ENCODE measurements at places on chromosomes 5 and 9.
A peak's percentile ranks its signal among the peaks of the same experiment; 100 is the strongest.

DNA sequence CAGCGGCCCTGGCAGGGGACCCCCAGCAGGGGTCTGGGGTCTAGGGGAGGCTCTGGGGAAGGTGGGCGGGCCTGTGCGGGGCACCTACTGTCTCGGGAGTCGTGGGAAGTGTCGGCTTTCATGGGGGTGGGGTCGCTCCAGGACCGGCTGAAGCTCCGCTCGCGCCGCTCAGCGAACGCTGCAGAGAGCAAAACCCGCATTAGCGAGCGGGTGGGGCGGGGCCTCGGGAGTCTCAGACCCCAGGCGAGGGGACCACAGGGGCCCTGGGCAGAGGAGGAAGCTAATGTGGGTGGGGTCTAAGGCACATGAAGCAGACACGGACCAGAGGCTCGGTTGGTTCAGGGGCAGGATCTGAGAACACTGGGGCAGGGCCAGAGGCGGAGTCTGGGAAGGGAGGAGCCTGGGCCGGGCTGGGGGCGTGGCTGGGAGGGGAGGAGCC lies 5.5 kb downstream of the NSMF start:
- DNase-seq = peak; percentile 59

GRCh38 chr9:99181206-99181605 lies 40.5 kb downstream of the ALG2 start:
- no peak for DNase-seq

GRCh38 chr5:145536133-145536532 lies 299.0 kb downstream of the PRELID2 start:
- no peak for DNase-seq

DNA sequence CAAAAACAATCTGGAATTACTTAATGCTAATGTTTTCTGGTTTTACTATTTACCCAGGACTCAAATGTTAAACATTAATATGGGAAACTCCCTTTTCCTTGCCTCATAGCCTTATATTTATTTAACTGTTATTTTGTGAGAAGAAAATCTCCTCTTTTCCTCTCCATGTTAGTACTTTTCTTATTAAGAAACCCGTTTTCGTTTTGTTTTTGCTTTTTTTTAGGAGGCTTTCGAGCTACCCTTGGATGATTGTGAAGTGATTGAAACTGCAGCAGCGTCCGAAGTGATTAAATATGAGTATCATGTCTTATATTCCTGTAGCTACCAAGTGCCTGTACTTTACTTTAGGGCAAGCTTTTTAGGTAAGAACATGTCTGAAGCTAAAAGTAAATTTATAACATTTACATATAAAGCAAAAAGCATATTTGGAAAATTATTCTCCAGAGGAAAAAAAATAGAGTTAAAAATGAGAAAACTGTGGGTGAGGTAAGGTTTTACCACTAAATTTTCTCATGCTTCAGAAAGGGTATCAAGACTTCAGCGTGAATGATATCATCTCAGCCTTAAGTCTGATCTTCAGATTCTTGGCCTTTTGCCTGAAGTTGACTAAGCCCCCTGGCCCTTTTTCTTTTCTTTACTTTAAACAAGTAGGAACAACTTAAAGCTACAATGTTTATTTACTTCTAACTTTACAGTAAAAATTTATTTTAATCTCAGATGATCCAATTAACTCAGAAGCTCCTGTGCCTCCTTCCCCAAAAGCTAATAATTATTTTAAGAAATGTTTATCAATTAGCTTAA lies 113.8 kb downstream of the RPS23 start:
- no peak for DNase-seq

DNA sequence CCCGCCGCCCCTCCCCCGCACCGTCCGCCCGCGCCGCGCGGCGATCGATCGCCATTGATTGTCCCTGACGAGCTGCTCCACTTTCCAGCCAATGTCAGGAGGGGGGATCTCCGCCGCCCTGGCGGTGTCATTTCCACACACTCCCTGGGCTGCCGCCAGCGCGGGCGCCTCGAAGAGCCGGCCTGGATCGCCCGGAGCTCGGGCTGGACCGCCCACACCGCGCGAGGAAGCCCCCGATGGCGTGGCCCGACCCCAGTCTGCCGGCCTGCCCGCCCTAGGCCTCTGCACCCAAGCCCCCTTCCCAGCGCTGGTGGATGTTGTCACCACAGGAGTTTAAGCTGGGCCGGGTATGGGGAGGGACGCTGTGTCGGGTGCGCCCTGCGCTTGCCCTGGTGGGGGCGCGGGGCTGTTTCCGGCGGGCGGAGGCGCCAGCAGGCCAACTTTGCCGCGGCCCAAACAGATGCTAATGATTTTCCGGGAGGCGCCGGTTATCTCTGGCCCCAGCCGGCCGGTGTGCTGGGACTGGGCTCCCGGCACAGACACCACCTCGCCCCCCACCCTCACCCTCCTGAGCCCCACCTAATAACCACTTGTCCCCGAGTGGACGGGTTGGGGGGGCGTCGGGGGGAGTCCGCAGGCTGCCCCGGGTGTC lies 10.6 kb upstream of the CXXC5 start:
- no peak for DNase-seq

DNA sequence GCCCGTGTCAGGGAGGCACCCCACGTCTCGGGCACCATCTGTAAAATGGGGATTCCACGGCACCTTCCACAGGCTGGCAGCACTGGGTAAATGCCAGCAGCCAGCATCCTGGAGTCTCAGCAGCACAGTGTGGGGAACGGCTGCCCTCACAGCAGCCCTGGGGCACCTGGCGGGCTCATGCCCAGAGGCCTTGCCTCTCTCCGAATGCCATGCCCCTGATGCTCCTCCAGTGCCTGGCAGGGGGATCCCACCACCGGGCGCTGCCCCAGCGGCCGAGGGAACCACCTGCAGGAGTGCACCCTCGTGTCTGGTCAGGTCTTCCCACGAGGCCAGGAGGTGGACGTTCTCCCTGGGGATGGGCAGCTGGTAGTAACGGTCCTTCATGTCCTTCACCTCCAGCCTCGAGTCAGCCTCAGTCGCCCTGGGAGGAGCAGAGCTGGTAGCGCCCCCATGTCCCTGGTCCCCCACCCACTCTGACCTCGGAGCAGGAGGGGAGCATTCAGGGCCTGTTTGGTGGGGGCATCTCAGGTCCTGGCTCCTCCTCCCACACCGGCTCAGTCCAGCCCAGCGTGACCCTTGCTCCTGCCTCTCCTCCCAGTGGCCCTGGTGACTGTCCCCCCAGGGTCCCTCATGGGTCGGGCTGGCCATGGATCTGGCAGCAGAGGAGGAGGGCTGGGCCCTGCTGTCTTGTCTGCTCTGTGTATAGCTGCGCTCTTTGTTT lies 49.9 kb upstream of the NRARP start:
- no peak for DNase-seq

DNA sequence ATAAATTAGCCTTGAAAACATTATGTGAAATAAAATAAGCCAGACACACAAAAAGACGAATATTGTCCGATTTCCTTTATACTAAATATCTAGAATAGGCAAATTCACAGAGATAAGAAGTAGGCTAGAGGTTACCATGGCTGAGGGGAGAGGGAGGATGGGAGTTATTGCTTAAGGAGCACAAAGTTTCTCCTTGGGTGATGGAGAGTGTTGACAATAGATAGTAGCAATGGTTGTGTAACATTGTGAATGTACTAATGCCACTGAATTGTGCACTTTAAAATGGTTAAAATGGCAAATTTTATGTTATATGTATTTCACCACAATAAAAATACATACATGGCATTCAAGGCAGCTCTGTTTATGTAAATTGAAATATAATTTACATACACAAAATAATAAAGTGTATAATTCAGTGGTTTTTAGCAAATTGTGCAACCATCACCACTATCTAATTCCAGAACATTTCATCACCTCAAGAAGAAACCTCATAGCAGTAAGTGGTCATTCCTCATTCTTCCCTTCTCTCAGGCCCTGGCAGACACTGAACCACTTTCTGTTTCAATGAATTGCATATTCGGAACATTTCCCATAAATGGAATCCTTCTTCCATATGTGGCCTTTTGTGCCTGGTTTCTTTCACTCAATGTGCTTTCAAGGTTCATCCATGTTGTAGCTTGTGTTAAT lies 59.2 kb downstream of the NDST1 start:
- no peak for DNase-seq

- no peak for DNase-seq
Observed at GRCh38 chr9:98877311-98877710, 66.4 kb upstream of the COL15A1 start.

- no peak for DNase-seq
Observed at GRCh38 chr5:80227979-80228596, 27.8 kb downstream of the SERINC5 start.

GRCh38 chr5:136052692-136053335 lies 24.0 kb downstream of the TGFBI start:
- no peak for DNase-seq

GRCh38 chr9:89477811-89478630 lies 19.9 kb downstream of the SEMA4D start:
- peak; percentile 77 for DNase-seq

- DNase-seq = no peak
Observed at GRCh38 chr5:33439905-33440481, 772 bp upstream of the TARS1 start.

DNA sequence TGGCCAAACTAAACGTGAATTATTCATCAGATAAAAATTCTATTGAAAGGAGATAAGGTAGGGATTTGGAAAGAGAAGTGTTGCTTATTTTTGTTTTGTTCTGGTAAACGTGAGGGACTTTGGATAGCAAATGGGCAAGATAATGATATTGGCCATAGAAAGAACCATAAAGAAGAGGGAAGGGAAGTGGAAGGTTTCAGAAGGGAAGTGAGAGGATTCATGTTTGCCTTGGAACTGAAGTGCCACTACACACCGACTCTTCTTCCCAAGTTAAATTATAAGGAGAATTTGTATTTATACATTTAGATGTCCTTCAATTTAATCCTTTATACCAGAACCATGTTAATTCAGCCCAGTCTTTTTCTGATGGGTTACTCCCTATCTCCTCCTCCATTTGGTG lies 42.1 kb upstream of the TAF11L2 start:
- no peak for DNase-seq

DNA sequence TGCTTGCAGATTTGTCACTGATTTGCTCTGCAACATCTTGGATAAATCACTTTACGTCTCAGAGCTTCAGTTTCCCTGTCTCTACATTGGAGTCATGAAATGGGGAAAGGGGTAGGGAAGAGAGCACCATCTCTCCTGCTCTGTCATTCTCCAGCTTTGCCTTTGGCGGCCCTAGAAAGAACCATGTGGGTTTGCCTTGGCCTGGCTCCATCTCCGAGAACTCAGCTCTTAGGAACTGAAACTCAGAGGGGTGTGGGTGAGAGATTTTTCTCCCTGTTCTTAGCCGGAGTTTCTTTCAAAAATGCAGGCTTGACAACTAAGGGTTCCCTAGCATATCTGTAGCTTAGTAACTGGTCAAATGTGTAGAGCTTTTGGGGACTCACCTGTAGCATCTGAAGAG lies 123.5 kb downstream of the SMARCA2 start:
- DNase-seq = no peak

DNA sequence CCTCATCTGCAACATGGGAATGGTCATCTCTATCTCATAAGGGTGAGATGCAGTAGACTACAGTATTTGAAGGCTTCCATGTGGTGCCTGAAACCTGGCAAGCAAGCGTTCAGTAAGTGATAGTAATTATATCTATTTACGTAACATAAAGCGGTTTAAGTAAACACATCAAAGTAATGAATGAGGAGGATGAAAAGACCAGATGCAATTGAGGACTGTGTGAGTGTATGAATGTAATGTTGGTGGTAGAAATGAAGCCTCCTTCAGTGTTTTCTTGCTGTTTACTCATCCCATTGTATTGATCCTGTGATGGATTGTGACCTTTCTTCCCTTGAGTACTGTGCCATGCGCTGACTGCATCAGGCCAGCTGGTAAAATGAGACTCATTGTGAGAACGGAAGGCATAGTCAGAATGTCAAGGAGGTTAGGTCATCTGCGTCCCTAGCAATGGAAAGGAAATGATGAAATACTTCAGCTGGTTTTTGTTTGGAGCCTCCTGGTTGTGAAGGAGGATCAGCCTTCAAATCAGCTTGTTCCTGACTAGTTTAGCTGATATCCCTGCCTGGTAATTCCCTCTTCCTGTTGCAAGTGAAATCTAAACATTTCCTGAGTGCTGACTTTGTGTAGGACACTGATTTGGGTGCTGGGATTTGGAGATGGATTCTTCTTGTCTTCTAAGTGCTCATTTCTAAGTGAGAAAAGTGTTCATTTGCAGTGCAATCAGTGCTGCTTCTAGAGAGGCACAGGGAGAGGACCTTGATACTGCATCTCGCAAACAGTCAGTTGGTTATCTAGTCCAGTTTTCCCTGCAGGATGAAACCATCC lies 35.6 kb downstream of the TNFSF8 start:
- no peak for DNase-seq

- DNase-seq = no peak
Observed at GRCh38 chr5:1545126-1545804, 21.5 kb upstream of the LPCAT1 start.

DNA sequence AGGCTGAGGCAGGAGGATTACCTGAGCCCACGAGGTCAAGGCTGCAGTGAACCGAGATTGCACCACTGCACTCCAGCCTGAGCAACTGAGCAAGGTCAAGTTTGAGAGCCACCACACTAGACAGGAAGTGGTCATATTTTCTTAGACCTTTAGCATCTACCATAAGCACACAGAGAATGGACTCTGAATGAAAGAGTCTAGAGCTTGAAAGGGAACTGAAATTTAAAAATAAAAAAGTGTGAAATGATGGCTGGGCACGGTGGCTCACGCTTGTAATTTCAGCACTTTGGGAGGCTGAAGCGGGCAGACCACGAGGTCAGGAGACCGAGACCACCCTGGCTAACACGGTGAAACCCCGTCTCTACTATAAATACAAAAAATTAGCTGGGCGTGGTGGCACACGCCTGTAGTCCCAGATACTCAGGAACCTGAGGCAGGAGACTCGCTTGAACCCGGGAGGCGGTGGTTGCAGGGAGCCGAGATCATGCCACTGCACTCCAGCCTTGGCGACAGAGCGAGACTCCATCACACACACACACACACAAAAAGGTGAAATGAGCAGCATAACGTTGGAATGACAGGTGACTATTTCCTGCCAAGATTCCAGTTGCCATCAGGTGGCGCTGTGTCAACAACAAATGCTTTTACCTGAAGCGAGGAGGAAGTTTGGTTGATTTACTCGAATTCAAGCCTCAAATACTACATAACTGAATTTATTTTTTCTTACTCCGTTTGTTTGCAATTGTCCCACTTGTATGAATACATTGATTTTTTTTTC lies 21.3 kb upstream of the AK3 start:
- DNase-seq = peak; percentile 73

DNA sequence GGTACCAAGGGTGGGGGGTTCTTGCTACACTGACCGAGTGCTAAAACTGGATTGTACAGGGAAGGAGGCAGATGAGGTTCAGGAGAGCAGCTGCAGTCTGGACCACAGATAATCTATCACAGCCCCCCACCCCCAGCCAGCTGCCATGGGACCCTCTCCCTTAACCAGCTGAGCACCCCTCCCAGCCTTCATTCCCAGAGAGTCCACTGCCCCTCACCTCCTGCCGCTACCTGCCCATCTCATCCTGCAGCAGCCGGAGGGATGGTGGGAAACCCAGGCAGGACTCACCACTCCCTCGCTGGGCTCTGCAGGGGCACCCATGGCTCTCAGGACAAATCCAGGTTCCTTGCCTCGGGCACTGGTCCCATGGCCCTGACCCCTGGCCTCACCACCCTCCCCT lies 66.7 kb downstream of the MRPL36 start:
- DNase-seq = no peak

- no peak for DNase-seq
Observed at GRCh38 chr5:150519978-150520377, 12.0 kb downstream of the NDST1 start.
